ENCODE measurements at places on chromosomes 12 and 14. TPM values are rescaled to one million over a fixed set of nuclear protein-coding genes. Genes with fewer than 3 reads are reported as not detected.

RNASE3 gene
- not detected for total RNA-seq

CFAP251 gene
- 1.7 TPM for total RNA-seq

CACNA2D4 gene
- 22.8 TPM for total RNA-seq

DNA sequence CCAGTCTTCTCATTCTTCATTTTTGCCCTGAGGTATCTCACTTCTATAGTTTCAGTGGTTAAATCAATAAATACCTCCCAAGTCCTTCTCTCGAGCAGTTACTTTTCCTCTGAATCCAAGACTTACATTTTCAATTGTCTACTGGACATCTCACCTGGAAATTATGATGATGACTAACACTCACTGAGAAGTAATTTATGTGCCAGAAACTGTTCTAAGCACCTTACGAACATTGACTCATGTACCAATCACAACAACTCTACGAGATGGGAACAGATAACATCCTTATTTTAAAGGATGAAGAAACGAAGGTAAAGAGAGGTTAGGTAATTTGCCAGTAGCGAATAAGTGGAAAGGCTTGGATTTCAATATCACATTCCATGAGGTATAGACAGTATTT is 94.1 kb downstream of the EML5 start:
- DNase-seq = no peak

KRT72 gene
- total RNA-seq = not detected

FOXJ2 gene
- 11.6 TPM for total RNA-seq

DNA sequence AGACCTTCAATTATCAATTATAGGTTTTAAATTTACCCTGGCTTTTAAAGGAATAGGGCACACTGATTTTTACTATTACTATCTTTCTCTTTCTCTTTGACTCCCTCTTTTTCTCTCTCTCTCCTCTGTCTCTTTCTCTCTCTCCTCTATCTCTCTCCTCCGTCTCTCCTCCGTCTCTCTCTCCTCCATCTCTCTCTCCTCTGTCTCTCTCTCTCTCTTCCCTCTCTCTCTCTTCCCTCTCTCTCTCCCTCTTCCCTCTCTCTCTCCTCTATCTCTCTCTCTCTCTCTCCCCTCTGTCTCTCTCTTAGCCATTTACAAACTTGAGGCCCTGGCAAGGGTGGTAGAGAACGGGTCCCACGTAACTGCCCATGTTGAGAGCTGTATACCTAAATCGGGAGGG is 62.3 kb downstream of the LRIG3 start:
- no peak for DNase-seq
